ENCODE measurements at places on chromosomes 7 and 10.
A peak's percentile ranks its signal among the peaks of the same experiment; 100 is the strongest.

DNA sequence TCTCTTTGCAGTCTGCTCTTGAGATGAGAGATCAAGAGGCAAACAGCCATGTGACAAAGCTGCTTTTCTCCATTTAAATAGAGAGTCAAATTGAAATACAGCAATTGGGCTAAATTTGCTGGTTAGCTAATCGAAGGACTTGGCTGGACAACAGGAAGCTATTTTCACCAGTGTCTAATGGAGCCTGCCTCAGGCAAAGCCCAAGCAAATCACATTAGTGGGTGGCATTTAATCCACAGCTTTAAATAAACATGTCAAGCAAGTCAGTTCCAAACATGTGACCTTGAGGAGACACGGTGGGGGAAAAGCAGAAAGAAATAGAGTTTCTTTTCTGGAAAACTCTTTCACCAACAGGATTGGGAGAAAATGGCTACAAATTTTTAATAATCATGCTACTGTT is 180.5 kb upstream of the AOAH start:
- no peak for DNase-seq

DNA sequence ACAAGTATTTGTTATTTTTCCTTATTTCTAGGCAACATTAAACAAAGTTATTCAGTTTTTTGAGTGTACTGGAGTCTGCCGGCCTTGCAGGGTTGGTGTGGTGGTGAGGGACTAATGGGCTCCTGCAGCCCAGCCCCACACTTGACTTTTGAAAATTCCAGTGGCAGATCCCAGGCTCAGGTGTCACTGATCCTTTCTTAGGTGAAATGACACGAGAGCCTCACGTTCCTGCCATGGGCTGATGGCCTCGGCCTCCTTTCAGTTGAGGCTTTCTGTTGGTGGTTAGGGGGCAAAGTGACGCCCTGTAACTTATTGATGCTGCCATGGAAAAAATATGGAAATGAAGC is 117.9 kb downstream of the NKX6-2 start:
- DNase-seq: no peak

DNA sequence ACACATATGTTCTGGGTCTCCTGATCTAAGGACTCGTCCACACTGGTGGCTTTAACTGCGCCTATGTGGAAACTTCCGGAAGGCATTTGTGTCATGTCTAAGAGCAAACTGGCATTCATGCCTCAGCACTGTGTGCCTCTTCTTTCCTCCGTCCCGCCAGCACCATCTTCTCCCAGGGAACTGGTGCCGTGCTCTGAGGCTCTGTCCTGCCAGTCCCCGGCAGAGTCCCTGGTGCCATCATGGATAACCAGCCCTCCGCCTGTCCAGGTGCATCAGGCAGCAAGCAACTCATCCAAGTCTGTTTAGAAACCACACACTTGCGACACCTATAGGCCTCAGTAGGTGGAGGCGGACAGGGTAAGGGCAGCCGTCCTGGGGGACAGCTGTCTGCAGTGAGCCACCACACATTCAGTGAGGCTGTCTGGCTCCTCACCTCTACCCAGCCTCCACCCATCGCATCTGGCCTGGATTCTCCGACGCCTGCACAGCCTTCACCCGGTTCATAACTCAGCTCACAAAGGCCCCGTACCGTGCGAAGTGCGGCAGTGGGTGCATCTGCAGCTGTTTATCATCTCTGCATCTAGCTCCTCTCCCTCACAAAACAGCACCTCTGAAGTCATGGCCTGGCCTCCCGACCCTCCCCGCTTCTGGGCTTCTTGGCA is 162.7 kb downstream of the DIP2C start:
- DNase-seq: no peak

GRCh38 chr10:9762966-9763656 is 1254.6 kb upstream of the CELF2 start:
- DNase-seq: no peak

GRCh38 chr7:137895301-137896221 is 48.8 kb upstream of the DGKI start:
- DNase-seq: no peak

GRCh38 chr10:18343573-18343972 is 203.3 kb downstream of the CACNB2 start:
- DNase-seq: no peak

DNA sequence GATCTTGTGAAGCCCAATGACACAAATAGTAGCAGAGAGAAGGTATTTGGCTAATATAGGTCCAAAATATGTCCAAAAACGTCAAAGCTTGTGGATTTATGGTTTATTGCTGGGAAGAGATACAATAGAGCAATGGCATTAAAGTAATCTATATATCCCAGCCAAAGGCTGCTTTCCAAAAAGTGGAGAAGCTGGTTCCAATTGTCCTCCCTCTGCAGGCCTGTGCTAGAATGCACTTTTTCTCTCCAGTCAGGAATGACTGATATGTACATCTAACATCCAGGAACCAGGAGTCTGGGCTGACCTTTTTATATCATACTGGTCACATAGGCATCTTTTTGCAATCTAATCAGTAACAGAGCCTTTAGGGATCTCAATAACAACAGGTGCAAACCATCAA is 167.1 kb upstream of the FAM3C start:
- no peak for DNase-seq

DNA sequence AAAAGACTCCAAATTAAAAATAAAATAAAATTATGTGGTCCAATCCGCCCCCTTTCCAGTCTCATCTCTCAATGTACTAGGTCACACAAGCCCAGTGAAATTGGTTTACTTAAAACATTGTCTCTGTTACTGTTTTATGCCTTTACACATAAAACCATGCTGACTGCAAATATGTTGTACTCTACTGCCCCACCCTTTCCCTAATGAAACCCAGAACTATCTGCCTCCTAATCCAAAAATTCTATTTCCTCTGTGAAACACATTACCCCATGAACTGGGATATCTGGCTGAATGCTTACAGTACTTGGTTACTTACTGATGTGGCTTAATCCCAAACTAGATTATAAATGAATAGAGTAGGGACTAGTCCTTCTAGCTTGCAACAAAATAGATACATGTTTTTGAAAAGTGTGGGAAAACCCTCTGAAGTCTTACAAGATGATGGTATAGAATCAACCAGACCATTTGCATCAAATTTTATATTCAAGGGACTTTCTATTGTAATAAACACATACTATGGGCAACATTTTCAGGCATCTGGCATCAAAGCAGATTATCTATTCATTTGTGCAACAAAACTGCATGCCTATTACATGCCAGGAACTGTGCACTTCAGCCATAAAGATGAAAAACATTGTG is 10.0 kb upstream of the KMT2E start:
- DNase-seq: no peak

GRCh38 chr7:106573125-106573663 is 87.8 kb downstream of the CCDC71L start:
- no peak for DNase-seq

- no peak for DNase-seq
These were observed 214.2 kb downstream of the RPS24 start for GRCh38 chr10:78247821-78248220.

DNA sequence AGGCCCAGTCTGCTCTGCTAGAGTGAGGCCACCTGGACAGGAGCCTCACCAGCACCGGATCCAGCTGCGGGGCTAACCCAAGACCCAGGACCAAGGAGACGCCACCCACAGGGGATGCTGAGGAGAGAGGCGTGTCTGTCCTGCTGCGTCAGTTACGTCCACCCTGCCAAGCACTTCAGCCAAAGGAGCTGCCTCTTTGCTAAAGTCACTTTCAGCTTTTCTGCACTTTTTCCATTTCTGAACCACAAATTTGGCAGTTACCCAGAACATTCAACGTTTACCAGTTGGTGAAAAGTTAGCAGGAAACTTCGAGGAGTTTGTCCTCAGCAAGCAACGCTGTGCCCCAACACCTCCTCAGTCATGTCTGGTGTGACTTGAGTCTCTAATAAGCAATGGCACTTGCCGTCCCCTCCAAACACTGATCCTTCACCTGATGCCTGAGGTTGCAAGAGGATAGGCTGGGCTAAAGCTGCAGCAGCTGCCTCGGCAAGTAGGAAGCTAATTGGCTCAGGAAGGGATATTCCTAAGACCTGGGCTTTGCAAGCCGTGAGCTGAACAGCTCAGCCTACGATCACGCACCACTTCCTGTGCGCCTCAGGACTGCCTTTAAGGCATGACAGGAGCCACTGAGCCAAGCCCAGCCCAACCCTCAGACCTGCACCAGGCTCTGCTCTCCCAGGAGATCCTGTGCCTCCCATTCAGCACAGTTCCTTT is 40.1 kb downstream of the KCNH2 start:
- peak; percentile 28 for DNase-seq

DNA sequence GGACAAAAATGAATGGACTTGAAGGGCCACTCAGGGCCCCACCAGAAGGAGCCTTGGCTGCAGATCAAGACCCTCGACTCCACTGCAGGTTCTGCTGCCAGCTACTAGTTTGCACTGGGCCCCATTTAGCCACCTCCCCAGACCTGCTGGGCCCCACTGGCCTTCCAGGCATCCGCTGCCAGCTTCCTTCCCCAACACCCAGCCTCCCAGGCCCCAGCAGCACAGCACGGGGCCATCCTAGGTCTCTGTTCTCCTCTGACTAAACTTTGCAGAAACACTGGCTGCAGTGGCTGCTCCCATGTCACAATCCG is 277.4 kb upstream of the KLF14 start:
- peak; percentile 51 for DNase-seq

DNA sequence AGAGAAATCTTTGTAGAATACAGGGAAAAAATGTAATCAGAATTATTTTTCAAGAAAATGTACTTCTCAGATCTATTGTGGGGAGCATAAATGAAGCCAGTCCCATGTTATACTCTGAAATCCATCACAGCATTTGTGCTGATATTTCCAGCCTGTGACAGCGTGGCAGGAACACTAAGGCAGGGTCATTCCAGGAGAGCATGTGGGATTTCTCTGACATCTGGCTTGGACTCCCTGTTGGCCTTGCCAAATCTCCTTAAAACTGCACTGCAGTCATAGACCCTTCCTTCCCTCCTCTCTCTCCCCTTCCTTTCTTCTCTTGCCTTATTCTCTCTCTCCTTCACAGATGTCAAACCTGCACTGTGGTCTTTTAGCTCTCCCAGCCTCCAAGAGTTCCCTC is 6.5 kb upstream of the TSPAN13 start:
- no peak for DNase-seq

- DNase-seq: no peak
These were observed 94.4 kb downstream of the ADRA2A start for GRCh38 chr10:111171183-111171582.

DNA sequence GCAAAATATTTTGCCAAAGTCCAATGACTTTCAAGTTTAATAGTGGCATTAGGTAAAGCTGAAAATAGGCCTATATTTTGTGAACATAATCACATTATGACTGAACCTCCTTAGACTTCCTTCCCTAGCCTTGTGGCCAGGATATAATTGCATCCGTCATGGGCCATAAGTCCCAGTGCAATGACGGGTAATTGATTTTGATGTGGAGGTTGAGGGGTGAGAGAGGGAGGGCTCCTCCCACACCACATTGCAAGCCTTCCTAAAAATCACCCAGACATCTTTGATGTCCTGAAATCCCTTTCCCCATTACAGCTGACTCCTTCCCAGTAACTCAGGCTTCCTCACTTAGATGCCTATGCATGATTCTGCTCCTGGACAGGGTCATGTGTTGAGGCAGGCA is 25.6 kb downstream of the TAS2R41 start:
- no peak for DNase-seq

GRCh38 chr10:6491841-6492609 is 88.1 kb downstream of the PRKCQ start:
- no peak for DNase-seq

DNA sequence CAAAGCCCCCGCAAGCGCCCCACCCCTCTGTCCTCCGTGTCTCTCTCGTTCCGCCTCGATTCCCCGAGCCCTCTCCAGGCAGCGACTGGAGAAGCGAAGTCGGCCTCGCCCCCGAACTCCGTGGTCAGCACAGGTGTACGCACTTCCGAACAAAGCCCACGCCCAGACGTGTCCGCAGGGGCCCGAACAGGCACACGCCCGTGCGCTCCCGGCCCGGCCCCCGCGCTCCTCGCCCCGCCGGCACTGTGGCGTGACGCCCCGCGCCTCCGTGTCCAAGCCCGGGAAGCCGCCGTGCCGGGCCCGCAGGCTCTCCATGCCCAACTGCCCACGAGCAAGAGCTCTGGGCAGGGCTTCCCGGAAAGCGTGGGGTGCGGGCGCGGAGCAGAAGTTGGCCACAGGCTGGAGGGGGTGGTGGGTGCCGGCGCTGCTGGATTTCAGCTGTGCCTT is 662 bp downstream of the NRCAM start:
- no peak for DNase-seq

GRCh38 chr10:110820321-110820814 is 51.4 kb upstream of the PDCD4 start:
- DNase-seq: no peak

GRCh38 chr7:105926131-105926530 is 36.9 kb upstream of the CDHR3 start:
- DNase-seq: no peak

GRCh38 chr7:116957874-116958273 is 4.6 kb downstream of the ST7 start:
- DNase-seq: no peak

Measured in NCI-H2029 treated with DMSO at 0.1 percent for 48 hours (cell line).